T-helper 22 cell (primary cell): ENCODE measurements at places on chromosomes 7 and 10.

GRCh38 chr10:93062514-93063143 lies 2.0 kb downstream of the CYP26C1 start:
- no peak for DNase-seq

GRCh38 chr7:96219378-96220130 lies 102.3 kb downstream of the SLC25A13 start:
- no peak for DNase-seq

DNA sequence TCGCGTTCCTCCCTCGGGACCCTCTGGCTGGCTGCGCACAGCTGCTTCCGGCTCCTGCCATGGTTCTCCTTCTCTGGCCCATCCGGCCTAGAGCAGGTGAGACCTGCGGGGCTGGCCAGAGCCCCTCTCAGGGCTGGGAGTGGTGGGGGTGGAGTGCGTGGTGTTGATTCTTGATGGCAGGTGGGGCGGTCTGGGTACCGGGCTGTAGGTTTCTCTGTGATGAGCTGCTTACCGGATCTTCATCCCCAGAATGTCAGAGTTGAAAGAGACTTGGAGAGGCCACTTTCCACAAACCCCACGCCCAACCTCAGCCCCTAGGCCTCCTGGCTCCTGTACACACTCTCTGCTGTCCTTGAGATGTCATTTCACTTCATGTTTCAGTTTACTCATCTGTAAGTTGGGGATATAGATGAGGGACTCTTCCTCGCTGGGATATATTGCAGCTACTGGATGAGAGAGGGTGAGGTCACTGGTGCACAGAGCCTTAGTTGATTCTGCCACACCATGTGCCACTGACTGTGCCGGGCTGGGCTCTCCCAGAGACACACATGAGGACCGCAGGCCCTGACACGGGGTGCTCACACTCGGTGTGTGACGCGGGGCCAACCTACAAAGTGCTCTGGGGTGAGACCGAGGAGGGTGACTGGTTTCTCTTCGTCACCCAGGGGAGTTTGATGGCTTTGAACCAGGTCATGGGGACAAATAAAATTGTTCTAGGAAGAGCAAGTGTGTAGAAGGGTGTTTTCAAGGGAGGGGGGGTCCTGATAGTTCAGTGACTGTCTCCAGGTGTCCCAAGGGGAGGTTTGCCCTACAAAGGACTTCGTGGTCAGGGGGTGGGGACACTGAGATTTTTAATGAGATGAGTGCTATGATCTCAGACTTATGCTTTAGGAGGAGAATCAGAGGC lies 29.5 kb downstream of the ZNF775 start:
- DNase-seq, result no peak

DNA sequence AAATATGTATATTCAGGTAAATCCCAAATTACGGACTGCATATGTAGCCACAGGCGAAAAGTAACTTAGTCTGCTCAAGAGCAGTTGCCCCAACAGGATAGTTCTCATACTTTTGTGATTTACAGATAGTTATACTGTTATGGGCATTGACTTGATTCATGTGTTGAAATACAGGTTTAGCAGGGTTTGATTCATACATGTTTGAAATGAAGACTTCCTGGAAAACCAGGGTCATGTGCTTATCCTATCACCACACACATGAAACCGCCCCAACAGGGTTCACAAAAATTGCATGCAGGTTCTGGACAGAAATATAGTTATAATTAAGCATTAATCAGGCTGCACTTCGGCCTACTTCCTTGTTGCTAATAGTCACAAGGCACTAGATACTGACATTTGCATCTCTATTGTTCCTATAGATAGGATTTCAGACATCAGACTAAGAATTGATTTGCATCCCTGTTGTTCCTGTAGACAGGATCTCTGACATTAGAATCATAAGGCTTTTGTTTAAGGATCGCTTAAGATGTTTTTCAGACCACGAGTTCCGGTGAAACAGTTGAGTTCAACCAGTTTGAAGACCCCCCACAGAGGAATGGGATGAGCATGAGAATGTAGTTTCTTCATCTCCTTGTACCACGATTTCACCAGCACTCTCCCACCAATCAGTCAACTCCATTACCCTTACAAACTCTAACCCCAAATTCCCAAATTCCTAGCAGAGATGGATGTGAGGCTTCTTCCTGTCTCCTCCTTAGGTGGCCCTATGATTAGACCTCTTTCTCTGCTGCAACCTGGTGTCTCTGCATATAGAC lies 2.0 kb upstream of the ZNF398 start:
- DNase-seq, result no peak

GRCh38 chr7:108340856-108341411 lies 115.3 kb downstream of the NRCAM start:
- DNase-seq, result no peak

- DNase-seq, result no peak
These were observed 24.1 kb upstream of the PNLIP start for GRCh38 chr10:116521424-116522290.

DNA sequence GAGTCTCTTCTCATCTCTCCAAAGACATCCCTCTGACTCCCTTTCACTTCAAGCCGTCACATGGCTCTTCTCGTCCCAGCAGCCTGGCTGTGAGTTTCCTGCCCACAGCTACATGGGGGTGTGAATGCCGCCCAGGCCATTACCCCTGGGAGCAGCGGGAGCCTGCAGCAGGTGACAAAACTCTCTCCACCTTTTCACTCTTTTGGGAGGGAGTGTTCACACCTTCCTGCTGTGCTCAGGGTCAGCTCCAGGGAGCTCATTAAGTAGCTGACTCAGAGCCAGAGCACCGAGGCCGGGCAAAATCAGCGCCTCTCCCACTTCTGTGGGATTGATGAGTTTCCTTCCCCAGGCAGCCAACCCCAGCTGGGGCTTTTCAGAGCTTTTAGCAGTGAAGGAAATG lies 271.3 kb downstream of the TYW1 start:
- DNase-seq, result no peak

DNA sequence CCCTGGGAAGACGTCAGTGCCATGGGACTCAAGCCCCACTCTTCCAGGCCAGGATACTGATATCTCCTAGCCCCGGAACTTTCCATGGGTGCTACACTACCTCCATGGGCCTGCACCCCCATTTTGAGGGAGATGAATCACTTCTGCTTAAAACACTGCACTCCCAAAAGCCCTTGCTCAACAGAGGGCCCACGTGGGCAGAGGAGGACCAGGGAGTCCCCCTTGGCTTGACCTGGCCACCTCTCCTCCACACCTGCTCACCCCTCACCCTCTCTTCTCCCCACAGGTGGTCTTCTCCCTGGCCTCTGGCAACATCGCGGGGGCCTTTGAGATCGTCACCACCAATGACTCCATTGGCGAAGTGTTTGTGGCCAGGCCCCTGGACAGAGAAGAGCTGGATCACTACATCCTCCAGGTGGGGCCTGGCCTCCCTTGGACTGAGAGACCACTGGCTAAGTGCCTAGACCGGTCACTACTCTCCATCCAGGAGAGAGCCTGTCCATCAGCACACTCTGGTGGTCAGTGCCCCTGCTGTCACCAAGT lies 19.9 kb upstream of the C10orf105 start:
- DNase-seq, result no peak
